ENCODE measurements at places on chromosomes 1 and 21.

- no peak for DNase-seq
Measured at GRCh38 chr1:99849413-99849743, 783 bp upstream of the AGL start.

- no peak for DNase-seq
Measured at GRCh38 chr1:9213956-9214355, 20.6 kb upstream of the H6PD start.

- no peak for DNase-seq
Measured at GRCh38 chr1:234111458-234112142, 207.1 kb downstream of the SLC35F3 start.

DNA sequence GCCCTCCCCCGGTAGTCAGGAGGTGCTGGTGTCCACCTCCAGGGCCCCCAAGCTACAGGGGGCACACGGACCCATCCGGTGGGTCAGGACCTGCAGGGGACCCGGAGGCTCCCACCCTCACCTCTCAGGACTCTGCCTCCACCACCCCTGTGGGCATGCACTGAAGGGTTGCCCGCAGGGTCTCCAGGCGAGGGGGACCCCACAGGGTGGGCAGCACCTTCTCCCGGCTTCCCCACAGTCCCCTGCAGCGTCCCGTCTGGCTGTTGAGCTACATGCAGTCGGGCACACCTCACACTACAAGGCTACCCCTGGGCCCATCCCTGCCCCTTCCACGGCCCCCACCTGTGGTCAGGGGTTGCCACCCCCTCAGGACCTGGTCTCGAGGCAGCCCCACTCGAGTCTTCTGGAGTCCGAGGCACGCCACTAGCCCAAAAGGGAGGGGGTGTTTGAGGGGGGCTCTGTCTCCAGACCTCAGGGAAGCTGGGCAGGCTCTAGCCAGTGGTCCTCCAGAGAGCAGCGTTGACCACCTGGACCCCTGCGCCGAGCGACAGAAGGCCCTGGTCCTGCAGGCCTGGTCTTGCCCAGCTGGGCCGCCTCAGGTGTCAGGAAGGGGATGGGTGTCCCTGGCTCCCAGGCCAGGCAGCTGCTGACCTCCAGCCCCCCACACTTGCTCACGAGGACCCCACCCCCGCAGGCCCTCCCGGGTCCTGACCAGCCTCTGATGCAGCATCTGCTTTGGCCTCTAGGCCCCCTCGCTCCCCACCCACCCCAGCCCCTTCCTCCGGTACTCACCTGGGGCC lies 9.6 kb downstream of the PARS2 start:
- DNase-seq: no peak

GRCh38 chr21:39182016-39182415 lies 1.2 kb downstream of the PSMG1 start:
- DNase-seq: no peak

Measured in KBM-7 (cell line).